ENCODE measurements at places on chromosomes 3 and 15.

- no peak for DNase-seq
Observed at GRCh38 chr15:28960979-28961378, 75.2 kb downstream of the APBA2 start.

- no peak for DNase-seq
Observed at GRCh38 chr3:186453531-186453930, 90.6 kb downstream of the CRYGS start.

DNA sequence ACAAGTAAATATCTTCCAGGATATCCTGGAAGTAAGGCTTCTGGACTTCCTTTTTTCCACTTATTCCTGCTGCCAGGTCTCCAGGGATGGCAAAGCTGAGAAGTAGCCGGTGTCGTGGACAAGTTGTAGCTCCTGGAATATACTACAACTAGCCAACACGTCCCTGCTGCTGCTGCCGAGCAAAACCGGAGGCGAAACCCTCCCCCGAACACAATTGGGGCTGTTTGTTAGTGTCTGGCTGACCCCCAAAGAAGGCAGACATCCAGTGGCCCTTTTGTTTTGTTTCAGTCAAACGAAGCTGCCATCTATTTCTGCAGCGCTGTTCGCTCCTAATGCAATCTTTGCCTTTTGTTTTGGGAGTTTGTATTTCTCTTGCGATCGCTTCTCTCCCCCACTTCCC, 45.3 kb upstream of the EIF5A2 start:
- no peak for DNase-seq

DNA sequence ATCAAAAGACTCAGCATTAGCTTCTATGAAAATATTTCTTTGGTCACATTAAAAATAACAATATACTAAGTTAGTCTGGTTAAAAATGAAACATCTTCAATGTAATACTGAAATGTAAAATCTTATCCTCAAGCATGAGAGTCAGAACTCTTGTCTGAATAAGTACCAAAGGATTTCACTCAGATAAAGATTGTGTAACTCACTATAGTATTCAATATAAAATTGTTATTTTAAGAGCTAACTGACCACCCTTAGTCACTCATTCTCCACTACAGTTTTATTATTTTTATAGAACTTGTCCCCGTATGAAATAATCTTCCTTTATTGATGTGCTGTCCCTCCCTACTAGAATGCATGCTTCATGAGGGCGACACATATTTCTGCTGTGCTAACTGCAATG, 426.3 kb downstream of the MECOM start:
- DNase-seq: no peak

GRCh38 chr15:81295486-81296121, 28.3 kb downstream of the STARD5 start:
- no peak for DNase-seq

DNA sequence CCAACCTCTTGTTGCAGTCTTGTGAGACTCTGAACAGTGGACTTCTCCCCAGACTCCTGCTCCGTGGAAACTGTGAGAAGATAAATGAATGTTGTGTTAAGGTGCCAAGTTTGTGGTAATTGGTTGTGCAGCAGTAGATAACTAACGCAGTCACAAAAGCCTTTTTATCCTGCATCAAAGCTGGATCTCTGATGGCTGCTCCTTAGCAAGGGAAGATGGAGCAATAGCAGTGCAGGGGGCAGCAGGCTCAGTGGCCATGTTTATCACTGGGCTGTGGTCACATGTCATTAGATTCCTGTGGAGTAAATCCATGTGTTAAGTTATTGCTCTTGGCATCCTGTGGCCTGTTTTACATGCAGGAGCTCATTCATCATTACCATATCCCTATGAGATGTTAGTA, 13.5 kb downstream of the CMTM7 start:
- no peak for DNase-seq

DNA sequence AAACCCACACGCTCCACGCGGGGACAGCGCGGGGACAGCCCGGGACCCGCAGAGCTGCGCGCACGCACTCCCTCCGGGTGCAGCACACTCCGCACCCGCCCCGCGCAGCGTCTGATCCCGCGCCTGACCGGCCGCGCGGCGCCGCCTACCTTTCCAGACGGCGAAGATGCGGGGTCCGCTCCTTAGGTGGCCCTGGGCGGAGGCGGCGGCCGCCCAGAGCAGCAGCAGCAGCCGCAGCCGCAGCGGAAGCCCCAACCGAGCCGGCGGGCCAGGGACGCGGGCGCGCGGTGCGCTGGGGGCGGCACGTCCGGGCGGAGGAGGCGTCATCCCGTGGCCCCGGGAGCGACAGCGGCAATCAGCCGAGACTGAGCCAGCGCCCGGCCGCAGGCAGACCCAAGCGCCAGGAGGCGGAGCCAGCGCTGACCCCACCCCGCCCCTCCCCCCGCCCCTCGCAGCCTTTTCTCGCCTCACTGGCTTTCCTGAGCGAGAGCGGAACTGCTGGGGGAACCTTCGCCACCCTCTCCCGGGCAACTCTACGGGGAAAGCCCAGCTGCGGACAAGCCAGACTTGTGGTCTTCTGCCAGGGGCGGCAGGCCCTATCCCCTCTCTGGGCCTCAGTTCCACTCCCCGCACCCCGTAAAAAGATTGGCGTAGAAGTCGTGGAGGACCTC, at the start of gene SEMA7A:
SEMA7A (minus strand) TSS at position 367 of the 671 bp plus-strand sequence; CDS start at position 327, 40 bp downstream.
- DNase-seq: peak; percentile 82

DNA sequence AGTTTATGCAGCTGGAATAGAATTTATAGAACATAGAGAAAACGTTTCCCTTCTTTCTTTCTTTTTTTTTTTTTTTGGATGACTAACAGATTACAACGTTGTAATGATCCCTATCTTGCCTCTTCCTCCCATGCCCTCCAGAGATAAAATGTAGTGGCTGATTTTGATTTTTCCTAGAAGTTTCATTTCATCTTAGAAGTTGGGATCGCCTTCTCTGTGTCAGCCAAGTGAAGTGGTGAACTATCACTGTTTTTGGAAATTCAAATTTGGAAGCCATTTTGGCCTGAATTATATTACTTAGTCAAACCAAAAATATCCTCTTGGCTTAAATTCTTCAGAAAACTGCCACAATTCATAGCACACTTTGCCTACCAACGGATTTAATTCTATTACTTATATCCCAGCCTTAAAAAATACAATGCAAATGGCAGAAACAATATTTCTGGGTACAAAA, 1025.5 kb upstream of the NR2F2 start:
- no peak for DNase-seq

DNA sequence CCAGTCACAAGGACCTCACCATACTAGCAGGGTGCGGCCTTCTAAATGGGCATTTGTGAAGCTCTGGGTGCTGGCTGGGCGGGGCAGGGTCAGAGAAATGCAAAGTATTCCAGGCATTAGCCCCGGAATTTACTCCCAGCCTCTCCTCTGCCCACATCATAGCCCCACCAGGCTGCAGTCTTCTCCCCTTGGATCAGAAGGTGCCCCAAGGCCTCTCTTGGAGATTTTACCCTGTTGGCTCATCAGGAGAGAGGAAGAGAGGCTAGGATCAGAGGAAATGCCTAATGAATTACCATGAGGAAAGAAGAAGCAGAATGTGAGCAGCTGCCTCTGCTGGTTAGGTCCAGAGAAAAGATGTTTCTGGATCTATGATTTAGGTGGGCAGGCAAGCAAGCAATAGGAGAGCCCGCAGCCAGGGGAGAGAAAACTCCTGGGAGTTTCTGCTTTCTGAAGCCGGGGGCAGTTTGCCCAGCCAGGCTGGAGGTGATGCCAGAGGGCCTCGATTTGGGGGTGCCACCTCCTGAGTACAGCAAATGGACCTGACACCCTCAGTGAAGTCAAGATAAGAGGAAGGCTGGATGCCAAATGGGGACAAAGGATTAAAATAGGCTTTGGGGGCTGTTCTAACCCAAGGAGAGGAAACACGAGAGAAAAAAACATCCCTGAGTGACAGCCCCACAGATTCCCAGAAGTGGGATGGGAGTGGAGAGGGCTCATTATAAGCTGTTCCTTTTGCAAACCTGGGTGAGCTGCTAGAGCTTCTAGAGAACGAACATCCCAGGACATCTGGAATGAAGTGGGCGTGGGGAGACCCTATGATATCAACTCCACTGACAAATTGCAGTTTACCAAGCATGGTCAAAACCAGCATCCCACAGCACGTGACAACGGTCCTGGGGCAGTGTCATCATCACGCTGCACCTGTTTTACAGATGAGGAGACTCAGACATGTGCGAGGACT, 65.4 kb downstream of the BDH1 start:
- no peak for DNase-seq

DNA sequence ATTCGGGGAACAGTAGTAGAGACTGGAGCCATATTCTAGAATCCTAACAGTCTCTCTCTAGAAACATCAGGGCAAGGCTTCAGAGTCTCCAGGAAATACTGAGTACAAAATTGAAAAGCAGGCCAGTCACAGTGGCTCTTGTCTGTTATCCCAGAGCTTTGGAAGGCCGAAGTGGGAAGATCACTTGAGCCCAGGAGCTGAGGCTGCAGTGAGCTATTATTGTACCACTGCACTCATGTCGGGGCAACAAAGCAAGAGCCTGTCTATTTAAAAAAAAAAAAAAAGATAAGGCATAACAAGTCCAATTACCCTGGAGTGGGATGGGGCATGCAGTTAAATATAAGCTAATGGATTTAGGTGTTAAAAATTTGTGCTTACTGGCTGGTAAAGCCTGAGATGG, 79.0 kb downstream of the SEMA6D start:
- DNase-seq: no peak

DNA sequence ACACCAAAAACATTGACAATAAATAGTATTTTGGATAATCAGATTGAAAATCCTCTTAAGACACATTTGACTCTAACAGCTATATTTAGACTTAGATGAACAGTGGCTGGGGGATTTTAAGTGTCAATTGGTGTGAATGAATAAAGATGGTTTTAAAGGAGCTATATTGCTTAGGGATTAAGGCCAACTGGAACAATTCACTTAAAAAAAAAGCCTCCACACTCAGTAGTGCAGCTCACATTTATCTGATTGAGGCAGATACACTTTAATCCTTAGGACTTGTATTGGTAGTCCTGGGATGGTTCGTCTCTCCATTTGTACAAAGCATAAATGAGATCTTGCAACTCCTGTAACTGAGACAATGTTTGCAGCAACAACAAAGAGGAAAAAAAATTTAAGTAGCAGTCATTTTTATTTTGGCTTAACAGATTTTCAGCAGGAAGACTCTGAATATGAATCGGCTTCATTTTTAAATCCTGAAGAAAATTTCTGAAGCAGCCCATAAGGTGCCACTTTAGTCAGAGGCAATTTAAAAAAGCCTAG, 112.0 kb downstream of the UACA start:
- DNase-seq: no peak

- DNase-seq: no peak
Observed at GRCh38 chr3:149850787-149851584, 38.0 kb downstream of the RNF13 start.

DNA sequence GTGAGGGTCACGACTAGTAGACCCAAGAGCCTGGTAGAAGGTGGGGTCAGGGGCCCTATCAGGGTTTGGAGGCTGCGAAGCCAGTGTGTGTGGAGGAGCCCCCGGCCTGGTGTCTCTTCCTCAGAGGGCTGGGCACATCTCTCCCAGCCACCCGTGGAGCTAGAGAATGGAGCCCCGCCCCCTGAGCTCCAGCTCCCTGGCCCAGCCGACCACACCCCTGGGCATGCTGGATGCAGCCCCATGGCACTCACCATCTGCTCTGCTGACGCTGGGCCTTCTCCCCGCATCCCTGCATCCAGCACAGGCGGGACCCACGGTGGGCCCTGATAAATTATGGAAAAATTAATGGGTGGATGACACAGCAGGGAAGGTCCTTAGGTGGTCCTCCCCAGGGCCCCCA, 17.5 kb downstream of the ANKRD63 start:
- DNase-seq: no peak

- DNase-seq: no peak
Observed at GRCh38 chr3:133451309-133451708, 51.5 kb downstream of the BFSP2 start.

GRCh38 chr3:42696356-42697288, 6.0 kb downstream of the HHATL start:
- no peak for DNase-seq

GRCh38 chr3:172182797-172183196, 143.4 kb downstream of the FNDC3B start:
- no peak for DNase-seq

- DNase-seq: no peak
Observed at GRCh38 chr3:169297214-169297613, 366.3 kb downstream of the MECOM start.

DNA sequence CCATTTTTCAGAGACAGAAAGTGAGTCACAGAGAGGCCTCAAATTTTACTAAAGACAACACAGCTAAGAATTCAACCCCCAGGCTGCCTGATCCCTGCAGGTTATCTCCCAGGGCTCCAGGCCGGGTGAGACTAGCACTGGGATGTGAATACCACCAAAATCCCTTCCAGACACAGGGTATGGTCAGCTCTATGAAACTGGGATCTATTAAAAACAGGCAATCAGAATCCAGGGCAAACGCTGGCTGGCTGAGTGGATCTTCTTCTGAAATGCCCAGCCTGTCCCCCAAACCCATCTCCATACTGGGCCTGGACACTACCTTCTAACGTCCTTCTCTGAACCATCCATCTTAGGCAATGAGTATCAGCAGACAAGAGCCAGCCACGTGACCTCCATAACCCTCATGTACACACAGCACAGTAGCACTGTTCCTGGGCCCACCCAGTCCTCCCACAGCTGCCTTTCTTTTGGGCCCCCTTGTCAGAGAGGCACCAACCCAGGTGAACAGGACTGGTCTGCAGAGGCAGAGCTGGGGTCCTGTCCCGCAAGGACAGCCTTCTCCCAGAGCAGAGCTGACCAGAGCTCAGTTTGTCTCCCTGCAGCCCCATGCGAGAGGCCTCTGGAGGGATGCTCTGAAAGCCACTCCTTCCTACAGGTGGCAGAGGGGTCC, 1.9 kb downstream of the RAB6B start:
- no peak for DNase-seq

DNA sequence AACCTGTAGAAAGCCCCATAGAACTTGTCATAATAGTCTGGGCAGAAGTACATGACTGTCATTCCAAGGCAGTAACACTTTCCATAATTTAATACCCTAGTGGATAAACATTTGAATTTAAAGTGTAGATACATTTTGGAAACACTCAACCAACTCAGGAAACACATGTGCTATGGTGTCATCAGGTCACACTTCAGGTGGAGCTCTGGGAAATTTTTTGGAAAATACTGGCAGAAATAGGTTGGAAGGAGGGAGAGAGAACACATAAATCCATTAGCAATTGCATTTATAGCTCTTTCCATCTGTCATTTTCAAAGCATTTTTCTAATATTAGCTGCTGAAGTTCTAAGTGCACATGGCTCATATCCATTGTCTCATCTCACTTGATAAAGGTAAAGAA, 135.7 kb downstream of the MEIS2 start:
- DNase-seq: no peak

DNA sequence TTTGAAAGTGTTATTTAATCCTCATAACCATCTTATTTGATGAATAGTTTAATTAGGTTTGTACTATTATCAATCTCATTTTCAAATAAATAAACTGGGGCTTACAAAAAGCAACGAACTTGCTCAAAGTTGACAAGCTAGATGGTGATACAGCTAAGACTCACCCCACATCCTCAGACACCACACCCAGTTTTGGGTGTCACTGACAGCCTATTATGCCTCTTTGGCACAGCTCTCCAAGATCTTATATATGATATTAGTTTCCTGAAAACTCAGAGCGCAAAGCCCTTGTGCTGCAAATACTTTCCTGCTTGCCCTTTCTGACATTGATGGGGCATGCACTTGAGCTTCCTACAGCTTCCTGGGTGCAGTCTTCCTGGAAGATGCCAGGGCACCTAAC, 223.4 kb upstream of the GADL1 start:
- no peak for DNase-seq
